ENCODE measurements at places on chromosomes 7 and 10.

GRCh38 chr7:132298790-132299189 lies 277.5 kb downstream of the PLXNA4 start:
- no peak for DNase-seq

DNA sequence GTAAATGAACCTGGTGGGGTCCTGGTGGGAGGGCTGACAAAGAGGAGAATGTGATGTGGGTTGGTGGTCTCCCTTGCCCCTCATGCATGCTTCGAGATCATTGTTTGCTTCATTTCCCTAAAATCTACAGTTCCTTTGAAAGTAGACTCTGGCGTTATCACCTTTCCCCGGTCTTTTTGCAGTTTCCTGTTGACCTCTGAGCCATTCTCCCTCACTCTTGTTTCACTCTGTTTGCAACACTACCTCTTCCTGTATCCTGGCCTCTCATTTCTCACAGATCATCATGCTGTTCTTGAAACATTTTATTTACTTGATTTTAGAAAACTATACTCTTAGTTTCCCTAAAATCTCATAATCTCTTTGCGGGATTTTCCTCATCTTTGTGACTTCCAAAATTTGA lies 179.8 kb downstream of the WNT2 start:
- DNase-seq, result no peak

DNA sequence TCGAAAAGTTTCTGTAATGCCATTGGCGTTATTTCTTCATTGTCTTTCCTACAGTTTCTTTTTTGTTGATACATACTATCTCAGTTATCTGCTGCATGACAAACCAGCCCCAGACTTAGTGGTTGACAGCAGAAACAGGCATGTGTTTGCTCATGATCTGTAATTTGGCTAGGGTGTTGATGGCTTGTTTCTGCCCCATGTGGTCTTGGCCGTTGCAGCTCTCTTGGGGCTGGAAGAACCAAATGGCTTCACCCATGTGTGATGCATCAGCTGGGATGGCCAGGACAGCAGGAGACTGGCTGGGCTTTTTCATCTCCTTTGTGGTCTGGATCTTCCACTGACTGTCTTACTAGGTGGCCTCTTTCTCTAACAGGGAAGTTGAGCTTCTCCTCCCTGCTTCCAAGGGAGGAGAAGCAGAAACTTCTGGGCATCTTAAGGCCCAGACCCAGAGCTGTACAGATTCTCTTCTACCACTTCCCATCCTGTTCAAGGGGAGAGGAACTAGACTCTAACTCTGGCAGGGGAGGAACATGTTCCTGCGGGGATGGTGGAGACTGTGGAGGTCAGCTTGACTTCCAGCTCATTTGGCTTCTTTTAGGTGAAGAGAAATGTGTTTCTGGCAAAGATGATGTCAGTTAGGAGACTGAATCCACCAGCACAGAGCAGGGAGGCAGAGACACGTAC lies 89.3 kb downstream of the FANK1 start:
- DNase-seq, result no peak

DNA sequence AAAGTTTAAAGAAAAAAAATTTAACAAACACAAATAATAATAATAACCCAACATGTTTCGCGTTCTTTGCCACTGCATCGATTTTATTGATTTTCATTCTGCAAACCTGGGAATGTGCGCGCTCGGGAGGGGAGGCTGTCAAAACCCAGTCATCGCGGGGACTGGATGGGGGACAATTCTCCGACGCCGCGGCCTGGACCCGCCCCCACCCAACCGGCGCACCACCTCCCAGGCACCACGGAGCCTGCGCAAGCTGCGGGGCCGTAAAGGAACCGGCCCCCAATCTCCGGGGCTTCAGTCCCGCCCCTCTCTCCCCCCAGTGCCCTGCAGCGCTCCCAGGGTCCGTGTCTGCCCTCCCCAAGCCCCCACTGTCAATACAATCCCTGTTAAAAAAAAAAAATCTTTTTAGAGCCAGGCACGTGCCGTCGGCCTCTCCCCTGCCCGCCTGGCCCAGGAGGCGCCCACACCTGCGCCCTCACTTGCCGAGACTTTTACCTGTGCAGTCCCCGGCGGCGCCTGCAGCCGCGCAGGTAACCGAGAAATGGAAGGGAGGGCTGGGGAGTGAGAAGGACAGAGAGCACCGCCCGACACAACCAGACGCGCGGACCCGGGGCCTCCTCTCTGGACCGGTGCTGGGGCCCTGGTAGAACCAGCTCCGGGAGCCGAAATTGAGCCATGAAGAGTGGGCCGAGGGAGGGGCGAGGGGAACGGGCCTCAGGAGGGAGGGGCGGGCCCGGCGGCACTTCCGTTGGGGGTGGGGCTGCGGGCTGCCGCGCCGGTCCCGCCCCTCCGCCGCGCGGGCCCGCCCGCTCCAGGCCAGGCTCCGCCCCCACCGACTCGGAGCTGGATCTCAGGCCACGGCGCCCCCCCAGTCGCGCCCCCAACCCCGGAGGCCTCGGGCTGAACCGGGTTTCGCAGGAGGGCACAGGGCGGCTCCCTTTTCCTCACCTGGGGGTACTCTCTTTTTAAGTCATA lies 7.6 kb upstream of the ZNF503 start:
- no peak for DNase-seq

DNA sequence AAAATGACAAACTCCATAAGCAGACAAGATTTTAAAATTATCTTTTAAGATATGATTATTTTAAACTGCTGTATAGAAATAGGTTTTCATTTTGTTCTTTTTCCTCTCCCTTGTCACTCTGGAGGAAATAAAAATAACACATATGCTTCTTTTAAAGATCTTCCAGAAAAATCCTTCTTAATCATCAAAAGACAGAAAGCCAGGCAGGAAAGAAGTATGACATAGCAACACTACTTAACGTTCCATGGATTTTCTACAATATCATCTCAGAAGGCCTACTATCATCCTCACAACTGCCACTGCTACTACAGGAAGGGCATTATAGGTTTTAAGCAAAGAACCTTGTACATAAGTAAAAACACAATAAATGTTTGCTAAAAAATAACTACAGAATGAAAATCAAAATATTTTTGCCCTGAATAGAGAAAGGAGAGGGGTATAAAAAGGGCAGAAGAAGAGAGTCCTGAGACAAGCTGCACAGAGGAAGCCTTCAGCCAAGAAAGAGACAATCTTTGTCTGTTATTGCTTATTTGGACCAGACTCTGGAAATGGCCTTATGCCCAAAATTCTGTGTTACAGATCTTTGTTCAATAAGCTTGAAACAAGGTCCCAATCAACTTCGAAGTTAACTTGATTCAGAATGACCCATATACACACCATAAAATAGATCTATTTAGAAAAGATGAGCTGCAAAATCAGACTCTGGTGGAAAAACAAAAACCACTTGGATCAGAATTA lies 67.8 kb downstream of the ABI1 start:
- DNase-seq, result no peak

GRCh38 chr10:59711871-59712494 lies 2.3 kb upstream of the SLC16A9 start:
- DNase-seq, result no peak

DNA sequence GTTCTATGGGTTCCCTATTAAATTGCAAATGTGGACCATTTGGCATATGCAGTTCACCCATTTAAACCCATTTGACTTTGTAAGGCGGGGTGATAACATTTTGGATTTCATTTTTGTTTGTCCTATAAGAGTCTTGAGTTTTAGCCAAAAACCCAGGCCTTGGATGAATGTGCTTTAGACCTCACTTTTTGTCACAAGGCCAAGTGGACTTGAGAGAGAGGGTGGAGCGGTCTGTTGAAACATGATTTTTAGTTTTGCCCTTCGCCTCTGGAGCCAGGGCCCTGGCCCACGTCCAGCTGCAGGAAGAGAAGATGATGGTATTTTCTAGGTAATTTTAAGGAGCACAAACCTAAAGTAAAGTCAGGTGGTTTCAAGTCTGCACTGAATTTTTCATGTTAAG lies 260.1 kb downstream of the SLC25A13 start:
- DNase-seq, result no peak

DNA sequence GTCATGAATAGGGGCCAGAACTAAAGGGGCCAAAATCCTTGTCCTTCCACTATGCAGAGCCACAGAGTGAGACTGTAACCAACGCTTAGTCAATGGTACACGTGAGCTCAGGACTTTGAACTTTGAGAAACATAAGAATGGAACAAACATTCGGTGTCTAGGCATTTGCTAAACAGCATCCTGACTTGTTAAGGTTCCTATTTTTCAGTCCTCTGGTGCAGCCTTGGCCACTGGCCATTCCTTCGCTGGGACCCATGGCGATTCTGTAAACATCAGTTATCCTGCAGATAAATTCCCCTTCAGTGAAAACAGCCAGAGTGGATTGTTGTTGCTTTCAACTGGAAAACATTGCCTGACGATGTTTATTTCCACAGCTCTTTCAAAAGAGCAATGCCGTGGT lies 266.8 kb downstream of the SORCS1 start:
- no peak for DNase-seq

GRCh38 chr7:73606801-73607691 lies 17.3 kb downstream of the MLXIPL start:
- no peak for DNase-seq

DNA sequence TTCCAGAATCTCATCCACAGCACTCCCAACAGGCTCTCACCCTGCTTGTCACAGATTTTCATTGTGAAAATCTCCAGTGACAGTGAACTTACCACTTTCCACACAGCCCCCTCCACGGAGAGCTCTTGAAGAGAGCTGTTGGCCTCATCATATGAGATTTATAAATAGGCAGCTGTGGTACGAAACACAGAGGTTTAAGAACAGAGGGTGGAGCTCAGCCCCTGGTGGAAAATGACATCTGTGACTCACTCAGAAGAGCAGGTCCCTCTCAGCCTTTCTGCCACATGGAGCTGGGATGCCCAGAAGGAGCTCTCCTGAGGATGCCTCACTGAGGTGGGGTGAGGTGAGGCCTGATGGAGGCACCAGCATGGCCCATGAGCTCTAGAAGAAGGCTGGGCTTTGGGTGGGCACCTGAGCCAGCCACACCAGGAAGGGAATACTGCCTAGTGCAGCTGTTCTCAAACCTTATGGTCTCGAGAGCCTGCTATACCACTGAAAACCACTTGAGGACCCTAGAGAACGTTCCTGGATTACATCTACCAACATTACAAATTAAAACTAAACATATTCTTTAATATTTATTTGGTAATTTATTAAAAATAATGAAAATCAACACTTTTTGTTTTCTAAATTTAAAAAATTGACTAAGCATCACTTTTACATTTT lies 25.8 kb upstream of the EEPD1 start:
- DNase-seq, result no peak

DNA sequence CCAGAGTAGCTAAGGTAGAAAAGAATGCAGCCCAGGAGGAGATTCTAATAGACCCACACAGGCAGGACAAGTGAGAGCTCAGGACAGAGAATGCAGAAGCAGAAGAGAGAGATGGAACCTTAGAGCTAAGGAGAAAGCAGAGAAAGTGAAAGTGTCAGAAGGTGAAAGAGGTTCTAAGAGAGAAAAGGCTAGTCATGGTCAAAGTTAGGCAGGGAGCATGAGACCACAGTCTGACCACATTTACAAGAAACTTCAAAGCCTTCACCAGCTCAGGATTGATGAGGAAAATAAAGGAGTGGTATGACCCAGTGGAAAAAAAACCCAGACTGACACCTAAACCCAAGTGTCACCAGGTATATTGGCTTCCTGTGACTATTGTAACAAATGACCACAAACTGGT lies 131.8 kb upstream of the WDR11 start:
- no peak for DNase-seq

DNA sequence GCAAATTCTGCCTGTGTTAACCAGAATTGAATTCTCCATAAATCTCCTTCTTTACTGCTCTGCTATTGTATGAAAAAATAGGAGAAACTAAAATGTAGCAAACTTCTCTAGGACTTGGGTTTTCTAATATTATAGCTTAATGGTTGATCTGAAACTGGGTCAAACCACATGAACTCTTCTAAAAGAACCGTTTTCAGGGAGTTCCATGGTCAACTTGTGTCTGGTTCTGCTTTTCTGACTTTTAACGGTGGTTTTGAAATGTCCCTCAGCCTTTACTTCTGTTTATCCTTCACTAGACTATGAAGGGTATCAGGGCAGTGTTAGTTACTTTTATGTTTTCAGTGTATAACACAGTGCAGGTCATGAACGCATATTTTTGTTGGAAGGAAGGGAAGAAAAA lies 242.2 kb downstream of the TSPAN12 start:
- DNase-seq, result no peak

GRCh38 chr10:43392748-43393147 lies 16.2 kb downstream of the HNRNPF start:
- DNase-seq, result no peak

DNA sequence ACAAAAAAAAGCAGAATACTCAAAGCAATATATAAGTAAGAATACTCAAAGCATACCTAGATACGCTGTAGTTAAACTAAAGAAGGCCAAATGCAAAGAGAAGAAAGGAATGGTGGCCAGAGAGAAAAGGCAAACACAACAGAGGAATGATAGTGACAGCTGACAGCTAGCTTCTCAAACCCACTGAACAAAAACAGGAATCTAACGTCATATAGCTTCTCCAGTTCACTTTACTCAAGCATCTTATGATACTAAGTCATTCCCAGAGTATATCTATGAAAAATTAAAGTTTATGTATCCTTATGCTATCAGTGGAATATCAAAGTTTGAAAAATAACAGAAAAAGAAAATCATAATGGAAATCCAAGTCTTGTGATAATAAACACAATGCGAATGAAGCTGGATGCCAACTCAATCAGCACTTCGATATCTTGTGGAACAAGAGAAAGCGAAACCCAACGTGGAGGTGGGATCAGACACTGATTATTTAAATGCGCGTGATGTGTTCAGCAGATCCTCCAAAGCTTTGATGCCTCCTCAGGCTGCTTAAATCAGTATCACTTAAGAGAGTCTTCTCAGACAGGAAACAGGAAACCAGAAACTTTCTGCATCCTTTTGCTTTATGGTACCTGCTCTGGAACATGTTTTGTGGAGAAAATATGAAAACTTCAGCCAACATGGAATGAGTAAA lies 102.8 kb downstream of the PIP4K2A start:
- DNase-seq, result no peak

GRCh38 chr7:140206616-140207389 lies 30.0 kb upstream of the KDM7A start:
- DNase-seq, result no peak

- DNase-seq, result no peak
Measured at GRCh38 chr10:44245601-44245938, 139.3 kb downstream of the CXCL12 start.

GRCh38 chr10:129277841-129278240 lies 189.2 kb upstream of the MGMT start:
- no peak for DNase-seq

GRCh38 chr10:124035928-124036558 lies 57.4 kb downstream of the CHST15 start:
- no peak for DNase-seq

DNA sequence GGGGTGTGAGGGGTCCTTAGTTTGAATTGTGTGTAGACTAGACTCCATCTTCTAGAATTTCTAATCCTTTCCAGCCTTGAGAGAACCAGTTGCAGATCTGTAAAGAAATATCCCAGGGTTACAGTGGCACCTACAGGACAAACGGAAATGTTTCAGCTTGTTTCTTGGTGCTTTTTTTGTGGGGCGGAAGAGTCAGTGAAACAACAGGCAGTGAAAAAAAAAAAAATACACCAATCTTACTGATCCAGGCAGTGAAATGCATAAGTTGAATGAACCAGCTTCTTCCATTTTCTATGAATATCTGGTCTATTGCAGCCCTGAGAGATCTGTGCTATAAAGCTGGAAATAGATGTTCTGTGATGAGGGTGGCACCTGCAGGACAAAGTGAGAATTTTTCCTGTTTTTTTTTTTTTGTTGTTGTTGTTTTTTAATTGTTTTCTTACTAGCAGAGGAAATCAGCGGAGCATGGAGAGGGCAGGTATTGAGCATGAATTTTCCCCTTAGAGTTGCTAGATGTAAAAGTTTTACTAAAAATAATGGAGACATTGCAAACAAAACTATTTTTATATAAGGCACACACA lies 81.9 kb upstream of the DYNC1I1 start:
- no peak for DNase-seq

GRCh38 chr7:94908323-94909178 lies 1.2 kb downstream of the PPP1R9A start:
- no peak for DNase-seq
